HFF-Myc (cell line): ENCODE measurements at places on chromosomes 12 and 14.

GRCh38 chr14:91062600-91062999 is 2.2 kb upstream of the RPS6KA5 start:
- DNase-seq: no peak

GRCh38 chr14:68981539-68981976 is 2.5 kb upstream of the ACTN1 start:
- DNase-seq: no peak

DNA sequence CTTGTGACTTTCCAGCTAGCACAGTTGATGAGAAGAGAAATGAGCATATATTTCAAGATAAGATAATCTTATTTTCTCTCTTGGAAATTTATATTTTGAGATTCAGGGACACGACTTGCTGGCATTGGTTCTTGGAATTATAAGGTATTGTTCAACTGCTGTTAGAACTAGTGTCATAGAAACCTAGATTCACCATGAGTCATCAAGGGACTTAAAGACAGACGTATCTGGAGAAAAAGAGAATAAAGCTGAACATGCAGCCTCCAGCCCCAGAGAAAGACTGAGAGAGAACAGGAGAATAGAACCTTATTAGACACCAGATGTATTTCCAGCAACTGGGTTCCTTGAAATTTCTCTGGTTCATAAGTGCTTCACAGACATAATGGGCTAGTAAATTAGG is 194.4 kb upstream of the PPFIA2 start:
- DNase-seq: no peak

GRCh38 chr14:59507752-59508103 is 23.4 kb downstream of the JKAMP start:
- no peak for DNase-seq

DNA sequence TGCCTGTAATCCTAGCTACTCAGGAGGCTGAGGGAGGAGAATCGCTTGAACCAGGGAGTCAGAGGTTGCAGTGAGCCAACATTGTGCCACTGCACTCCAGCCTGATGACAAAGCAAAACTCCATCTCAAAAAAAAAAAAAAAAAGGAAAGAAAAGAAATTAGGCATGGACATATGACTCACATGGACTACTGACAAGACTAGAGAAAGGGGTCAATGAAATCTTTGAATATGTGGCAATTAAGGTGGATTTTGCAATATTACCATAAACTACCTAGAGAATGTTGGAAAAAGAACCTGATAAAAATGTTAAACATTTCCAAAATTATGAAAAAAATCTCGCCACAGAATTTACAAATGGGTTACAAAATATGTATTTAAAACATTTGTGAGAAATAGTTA is 873.6 kb downstream of the C12orf50 start:
- DNase-seq: no peak

- DNase-seq: no peak
These were observed 1.3 kb upstream of the CLBA1 start for GRCh38 chr14:104984056-104984894.

DNA sequence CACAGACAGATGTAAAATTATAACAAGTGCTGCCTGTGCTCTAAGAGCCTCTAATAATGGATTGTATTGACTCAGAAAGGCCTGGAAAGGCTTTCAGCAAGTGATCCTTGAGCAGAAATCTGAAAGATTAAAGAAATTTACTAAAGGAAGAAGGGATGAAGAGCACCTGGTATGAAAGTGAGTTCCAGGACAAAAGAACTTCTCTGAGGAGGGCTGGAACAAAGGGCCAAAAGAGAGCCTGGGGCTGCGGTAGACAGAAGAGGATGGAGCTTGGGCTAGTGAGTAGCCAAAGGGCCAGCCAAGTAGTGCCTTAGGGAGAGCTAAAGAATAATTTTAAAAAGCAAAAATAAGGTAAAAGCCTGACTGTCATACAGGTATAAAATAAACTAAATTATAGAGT is 44.0 kb downstream of the BCAT1 start:
- DNase-seq: no peak

- DNase-seq: no peak
These were observed 263.0 kb upstream of the E2F7 start for GRCh38 chr12:77328326-77328725.

- DNase-seq: no peak
These were observed 6.6 kb downstream of the TPCN1 start for GRCh38 chr12:113227686-113228391.

GRCh38 chr12:46452061-46452615 is 79.6 kb upstream of the SLC38A2 start:
- DNase-seq: no peak

DNA sequence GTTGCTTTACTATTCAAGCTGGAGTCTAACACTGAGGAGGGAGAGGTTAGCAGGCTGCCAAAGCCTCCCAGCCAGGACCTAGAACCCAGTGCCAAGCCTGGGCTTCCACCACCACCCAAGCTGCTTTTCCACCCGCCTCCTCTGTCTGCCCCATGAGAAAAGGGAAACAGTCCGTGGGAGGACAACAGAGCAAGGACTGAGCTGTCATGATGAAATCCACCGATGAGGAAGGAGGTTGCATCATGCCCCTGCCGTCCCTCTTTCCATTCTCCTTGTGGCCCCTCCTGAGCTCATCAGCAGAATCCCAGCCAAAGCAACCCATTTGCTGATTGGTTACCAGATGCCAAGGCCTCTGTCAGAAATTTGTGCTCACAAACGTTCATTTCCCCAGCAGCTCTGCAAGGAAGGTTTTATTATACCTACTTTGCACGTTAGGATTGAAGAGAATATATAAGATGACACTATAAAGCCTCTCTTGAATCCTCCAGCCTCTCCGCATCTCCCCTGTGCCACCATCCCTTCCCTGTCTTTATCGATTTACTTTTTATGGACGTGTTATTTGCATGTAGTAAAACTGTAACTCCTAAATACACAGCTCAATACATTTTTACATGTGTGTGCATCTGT is 6.3 kb upstream of the SERPINA1 start:
- no peak for DNase-seq

DNA sequence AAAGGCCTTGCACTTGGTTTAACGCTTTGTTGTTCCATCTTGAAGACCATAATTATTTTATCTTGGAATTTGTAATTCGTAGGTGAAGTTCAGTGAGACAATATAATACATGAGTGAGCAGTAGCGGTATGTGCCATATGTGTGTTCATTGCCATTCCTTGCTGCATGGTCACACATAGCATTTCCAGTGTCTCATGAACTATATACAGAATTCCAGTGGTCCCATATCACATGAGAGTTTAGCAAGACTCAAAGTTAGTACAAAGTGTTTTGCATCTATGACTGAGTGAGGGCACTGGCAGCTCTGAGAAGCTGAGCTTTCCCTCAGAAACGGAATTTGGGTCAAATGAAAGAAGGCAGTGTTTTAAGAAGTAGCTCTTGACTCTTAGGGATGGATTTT is 359.8 kb downstream of the FOXG1 start:
- DNase-seq: no peak

DNA sequence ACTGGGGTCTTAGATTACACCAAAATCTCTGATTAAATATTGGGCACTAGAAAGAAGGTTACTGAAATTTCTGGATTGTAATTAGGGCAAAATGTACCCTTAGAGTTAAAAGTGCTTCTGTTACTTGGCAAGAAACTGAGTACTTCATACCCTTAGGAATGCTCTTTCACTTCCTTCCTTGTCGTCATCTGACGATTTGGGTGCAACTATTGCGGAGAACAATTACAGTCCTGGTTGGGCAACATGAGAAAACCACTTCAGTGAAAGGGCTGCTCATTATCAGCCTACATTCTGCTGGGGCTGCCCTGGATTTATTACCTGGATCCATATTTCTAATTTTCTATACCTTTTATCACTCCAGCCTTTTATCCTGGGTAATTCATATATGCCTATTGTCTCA is 348.5 kb upstream of the MDGA2 start:
- DNase-seq: no peak

DNA sequence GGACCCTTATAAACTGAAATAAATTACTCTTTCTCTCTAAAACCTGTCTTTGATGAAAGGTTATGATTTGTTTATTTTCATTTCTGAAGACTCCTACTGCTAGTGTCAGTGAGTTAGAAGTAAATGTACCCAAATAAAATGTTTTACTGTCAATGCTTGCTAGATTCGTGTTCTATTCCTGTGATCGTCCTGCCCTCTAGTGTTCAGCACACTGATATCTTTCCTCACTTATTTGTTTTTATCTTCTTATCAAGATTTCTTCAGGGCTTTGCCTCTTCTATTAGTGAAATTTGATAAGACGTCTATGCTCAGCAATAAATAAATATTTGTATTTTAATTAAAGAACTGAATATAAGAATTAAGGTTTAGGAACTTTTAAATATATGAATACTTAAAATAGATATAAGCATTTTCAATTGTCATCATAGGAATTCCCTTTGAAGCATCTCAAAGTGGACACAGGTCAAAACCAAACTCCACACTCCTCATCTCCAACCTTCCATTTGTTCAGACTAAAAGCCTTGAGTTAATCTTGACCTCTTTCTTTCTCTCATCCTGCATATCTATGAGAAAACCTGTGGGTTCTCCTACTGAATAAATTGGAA is 75.8 kb downstream of the C12orf50 start:
- peak; percentile 6 for DNase-seq

GRCh38 chr12:55965941-55966407 is at the start of gene PMEL:
Gene PMEL, minus strand, starts transcription at chr12:55966042. Its CDS starts 31 bp downstream, at chr12:55966011.
- DNase-seq: no peak

GRCh38 chr12:91065396-91065795 is 7.6 kb upstream of the KERA start:
- DNase-seq: no peak

GRCh38 chr12:93158065-93158843 is 219.5 kb upstream of the NUDT4 start:
- no peak for DNase-seq

DNA sequence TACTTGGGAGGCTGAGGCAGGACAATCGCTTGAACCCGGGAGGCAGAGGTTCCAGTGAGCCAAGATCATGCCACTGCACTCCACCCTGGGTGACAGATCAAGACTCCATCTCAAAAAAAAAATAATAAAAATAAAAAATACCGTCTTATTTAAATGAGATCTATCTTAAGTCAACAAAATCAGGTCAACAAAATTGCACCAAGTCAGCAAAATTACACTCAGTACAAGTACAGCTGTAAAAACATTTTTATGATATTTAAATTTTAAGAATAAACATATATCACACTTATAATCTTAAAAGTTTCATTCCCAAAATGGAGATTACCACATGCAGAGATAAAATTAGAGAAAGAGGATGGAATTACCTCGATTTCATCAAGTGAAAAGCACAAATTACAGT is 33.2 kb downstream of the HECTD1 start:
- no peak for DNase-seq

DNA sequence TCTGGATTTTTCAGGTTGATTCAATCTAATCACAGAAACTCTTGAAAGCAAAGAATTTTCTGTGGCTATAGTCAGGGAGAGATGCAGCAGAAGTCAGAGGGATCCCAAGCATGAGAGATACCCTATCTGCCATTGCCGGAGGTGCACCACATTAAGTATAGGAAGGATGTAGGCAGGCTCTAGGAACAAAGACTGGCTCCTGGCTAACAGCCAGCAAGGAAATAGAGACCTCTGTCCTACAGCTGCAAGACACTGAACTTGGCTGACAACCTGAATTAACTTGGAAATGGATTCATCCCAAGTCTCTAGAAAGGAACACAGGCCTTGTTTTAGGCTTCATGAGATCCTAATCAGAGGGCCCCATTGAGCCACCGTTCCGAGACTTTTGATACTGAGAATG is 364.9 kb upstream of the FLRT2 start:
- no peak for DNase-seq

GRCh38 chr14:32201816-32202490 is at the start of gene RNU6-7:
Gene RNU6-7, plus strand, starts transcription at chr14:32202045.
- DNase-seq: no peak

DNA sequence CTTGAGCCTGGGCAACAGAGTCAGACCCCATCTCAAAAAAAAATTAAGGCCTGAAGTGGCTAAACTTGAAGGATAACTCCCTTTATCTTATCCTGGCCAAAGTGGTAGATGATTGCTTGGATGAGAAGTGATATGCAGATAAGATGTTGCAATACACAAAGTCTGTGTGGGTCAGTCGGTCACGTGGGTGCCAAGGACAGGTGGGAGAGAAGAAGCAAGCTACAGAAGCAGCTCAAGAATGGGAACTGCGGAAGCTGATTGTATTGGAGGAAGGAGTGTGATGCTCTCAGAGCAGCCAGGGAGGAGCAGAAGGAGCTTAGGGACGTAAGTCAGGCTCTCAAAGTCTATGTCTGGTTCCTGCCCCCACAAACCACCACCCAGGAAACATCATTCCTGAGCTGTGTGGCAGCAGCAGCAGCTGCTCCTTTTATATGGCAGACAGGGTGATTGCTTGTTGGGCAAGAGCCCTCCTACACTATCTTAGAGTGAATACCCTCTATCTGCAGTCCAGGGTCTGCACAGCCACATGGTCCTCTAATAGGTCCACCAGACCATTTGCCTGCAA is 54.5 kb downstream of the ATP2A2 start:
- DNase-seq: no peak

DNA sequence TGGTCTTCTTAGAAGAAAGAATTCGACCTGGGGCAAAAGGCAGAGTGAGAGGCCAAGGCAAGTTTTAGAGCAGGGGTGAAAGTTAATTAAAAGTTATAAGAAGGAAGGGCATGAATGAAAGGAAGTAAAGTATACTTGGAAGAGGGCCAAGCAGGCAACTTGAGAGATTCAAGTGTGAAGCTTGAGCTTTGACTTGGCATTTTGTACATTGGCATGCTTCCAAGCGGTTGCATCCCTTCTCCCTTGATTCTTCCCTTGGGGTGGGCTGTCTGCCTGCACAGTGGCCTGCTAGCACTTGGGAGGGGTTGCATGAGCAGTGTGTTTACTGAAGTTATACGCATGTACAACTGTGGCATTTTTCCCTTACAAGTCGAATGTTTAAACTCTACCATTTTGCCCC is 74.8 kb upstream of the MGAT4C start:
- DNase-seq: no peak

GRCh38 chr12:52531566-52532300 is 11.5 kb upstream of the KRT5 start:
- DNase-seq: no peak

GRCh38 chr14:88380405-88380804 is 5.1 kb upstream of the SPATA7 start:
- no peak for DNase-seq

DNA sequence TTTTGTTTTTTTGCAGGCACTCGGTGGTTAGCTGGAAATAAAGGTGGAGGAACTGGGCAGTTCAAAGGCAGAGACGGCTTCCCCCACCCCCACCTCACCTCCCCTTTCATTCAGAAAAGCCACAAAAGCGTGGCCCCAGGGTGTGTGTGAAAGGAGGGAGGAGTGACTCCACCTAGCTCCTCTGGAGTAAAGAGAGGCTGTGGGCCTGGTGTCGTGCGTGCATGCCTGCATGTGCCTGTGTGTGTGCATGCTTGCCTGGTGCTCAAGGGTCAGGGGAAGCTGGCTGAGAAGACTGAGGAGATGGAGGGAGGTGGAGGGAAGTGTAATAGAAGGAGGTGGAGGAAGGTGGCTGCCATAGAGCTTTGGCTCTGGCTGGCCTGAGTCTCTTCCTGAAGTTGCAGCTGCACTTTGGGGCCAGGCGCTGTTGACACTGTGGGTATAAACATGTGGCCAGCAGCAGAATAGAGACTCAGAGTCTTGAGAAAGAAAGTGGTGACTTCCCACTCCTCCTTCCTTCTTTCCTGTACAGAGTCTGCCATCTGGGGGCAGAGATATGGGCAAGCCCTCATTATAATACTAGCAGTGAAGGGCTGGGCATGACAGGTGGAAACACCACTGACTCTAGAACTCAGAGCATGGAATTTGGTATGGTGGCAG is 36.9 kb upstream of the SINHCAF start:
- no peak for DNase-seq

- DNase-seq: no peak
These were observed 255.7 kb upstream of the FAR2 start for GRCh38 chr12:28893365-28893764.
